ENCODE measurements at places on chromosomes 11 and 22.

GRCh38 chr11:96155627-96156378, 187.2 kb downstream of the MAML2 start:
- peak; percentile 31 for DNase-seq

DNA sequence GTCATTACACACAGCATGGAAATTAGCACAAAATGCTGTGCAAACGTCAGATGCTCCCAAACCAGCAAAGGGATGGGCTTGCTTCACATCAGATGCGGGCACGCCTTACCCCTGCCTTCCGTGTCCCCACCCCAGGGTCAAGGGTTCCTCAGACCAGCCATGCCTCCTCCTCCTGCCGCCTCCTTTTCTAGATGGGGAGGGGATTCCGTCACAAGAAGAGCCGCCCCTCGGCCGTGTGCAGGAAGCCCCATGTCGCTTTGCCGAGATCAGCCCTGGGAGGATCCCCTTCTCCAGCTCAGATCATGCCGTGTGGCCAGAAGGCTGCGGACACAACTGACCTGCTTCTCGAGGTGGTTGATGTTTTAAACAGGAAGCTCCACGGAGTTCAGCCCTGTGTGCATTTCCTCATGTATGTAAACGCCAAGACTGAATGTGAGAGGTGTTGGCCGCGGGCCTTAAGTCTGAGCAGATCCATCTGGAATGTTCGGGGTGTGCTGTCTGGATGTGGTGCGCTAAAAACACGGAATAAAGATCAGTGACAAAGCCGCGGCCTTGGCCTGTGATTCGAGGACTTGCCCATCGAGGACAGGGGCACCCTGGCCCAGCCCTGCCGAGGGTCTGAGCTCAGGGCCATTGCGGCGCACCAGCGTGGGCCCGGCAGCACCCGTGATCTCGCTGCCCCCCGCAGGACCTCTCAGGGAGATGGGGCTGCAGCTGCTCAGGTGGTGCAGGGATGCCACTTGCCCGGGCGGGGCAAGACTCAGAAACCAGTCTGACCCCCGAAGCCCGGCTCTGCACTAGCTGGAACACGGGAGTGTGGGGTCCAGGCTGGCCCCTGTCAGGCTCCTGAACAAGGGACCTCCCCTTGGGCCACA, 412.9 kb downstream of the TBC1D22A start:
- no peak for DNase-seq

DNA sequence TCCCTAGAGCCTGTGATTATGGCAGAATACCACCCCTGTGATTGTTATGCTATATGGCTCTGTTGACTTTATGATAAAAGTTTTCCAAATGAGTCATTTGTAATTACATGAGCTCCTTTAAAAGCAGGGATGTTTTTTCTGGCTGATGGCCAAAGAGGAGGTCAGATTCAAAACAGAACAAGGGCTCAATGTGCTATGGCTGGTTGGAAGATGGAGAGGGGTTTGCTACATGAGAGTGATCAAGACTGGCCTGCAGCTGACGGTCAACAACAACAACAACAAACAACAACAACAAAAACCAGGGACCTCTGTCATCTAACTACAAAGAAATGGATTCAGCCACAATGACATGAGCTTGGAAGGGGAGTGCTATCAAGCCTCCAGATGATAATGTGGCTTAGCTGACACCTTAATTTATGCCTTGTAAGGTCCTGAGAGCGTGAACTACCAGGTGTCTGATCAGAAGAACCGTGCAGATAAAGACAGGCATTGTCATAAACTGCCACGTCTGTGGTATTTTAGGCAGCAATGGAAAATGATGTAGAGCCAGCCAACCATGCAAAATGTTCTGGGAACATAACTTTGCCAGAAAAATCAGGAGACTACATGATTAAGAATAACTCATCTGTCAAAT, 47.2 kb downstream of the PIWIL3 start:
- no peak for DNase-seq

DNA sequence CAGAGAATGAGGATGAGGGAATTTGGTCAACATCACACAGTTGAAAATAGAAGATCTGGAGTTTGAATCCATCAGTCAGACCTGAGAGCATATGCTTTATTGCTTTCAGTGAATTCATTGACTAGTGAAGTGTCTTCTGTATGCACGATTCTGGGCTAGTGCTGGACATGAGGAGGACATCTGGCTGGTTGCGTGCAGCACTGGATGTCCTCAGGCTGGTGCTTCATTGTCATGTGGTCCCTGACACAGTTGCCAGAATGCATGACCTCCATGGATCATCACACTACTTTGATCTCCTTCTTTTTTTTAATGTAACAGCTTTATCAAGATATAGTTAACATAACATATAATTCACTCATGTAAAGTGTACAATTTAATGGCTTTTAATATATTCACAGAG, 44.5 kb upstream of the MMP7 start:
- no peak for DNase-seq

DNA sequence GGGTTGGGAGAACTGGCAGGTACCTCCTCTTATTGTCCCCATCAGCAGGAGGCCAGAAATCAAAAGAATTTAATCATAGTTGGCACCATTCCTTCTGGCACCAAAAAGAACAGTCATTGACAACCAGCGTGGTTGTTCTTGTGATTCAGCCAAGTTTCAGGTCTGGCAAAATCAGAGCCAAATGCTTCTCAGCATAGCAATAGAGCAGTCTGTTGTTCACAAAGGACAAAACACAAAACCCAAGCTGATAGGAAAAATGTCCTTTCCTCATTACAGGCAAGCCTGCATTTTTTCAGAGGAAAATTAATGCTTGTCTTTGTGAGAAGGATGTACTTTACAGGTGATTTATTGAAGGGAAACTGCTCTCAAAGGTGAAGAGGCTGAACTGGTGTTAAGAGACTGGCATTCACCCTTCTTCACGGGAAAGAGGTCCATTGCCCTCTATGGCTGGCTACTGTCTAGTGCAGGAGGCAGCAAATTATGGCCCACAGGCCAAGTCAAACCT, 241.8 kb upstream of the ARHGAP42 start:
- no peak for DNase-seq

- no peak for DNase-seq
These were observed 78.0 kb upstream of the CTSC start for GRCh38 chr11:88415495-88415894.

- DNase-seq = no peak
These were observed 922 bp upstream of the CSNK1E start for GRCh38 chr22:38317995-38318715.

DNA sequence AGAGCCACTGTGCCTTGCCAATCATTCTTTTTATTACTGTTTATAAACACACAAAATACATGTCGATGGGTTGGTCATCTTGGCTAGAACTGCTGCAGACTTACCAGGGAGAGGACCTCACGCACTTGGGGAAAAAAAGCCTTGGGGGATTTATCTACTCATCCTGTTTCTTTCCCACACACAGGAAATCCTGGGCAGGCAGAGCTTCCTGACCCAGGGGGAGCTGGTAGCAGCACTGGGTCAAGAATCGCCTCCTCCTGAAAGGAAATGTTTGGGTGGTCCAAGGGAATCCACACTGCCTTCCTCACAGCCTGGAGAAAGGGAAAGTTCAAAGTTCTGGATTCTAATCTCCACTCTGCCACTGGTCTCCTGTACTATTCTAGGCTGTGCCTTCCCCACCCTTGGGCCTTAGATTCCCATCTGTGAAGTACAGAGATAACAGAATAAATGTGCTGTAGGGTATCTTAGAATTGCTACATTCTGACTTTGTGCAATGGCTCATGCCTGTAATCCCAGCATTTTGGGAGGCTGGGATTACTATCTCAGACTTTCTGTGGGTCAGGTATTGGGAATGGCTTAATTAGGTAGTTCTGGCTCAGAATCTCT, 31.2 kb upstream of the SMTN start:
- DNase-seq = no peak

DNA sequence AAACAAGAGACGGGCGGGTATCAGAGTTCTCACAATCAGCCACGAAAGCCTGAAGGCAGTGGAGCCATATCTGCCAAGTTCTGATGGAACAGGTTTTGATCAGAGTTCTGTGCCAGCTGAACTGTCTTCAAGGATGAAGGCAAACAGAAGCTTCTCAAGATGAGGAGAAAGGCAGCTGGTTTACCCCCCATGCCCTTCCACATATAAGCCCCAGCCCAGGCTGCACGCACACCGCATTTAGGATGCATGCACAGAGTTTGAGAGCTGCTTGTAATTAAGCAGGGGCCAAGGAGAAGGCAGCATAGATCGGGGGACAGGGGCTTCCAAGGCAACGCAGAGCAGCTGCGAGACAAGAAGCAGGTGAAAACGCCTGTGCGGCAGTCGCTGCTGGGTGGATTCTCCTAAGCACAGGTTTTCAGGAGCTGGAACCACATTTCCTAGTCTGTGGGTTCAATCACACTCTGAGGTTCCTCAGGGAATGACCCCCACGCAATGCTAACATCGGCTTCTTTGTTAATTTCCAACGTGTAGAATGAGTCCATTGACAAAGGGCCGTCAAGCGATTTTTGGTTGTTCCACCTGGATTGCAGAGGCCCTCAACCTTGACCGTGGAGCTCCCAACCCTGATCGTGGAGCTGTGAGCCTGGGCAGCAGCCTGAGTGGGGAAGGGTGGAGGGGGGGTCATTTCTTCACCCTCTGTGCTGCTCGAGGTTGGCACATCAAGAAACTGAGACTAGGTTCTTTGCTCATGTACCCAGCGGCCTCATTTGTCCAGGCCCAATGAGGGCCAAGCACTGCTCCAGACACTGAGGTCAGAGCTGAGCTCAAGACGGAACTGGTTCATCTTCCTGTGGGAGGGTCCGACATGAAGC, 81.7 kb upstream of the SHISAL1 start:
- no peak for DNase-seq

- DNase-seq = no peak
These were observed 20.2 kb downstream of the MYBPC3 start for GRCh38 chr11:47332303-47332711.

GRCh38 chr22:48944433-48944750, 883.3 kb downstream of the BRD1 start:
- no peak for DNase-seq

DNA sequence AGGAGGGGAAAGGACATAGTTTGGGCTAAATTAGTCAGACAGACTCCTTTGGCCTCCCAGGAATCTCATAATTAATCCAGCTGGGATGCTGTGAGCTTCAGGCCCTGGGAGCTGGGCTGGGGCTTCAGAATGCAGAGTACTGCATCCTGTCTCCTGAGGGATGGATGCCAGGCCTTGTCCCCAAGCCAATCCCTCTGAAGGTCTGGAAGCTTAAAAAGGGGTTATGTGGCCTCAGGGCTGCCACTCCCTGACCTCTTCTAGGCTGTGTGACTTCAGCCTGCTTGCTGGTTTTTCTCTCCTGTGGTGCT, 6.9 kb upstream of the LRRC32 start:
- DNase-seq = no peak

DNA sequence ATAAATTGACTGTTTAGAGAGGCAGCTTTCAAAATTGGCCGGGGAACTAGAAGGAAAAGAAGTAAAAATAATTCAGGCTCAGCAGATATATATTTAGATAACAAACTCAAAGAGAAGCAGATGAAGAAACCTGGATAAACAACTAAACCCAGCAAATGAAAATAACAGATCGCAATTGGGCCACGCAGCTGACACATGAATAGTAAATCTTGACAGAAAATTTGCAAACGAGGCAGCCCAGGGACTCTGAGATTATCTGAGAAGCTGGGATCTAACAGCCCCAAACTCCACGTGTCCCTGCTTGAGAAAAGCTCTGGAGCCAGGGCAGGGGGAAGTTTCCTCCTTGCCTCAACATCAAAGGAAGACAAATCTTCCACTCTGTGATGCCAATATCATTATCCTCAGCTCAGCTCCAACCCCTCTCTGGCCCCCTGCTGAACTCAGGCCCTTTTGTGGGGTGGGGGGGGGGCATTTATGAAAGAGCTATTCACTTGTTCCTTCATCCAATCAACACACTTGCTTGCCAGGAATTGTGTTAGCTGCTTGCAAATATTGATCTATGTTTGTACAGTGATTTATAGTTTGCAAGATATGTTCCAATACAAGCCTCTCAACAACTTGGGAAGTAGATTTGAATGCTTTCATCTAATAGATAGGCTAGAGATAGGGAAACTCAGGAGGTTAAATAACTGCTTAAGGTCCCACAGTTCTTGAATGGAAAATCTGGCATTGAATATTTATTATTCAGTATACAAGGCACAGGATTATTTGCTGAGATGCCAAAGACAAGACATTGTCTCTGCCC, 72.5 kb upstream of the C11orf87 start:
- DNase-seq = no peak

GRCh38 chr11:8501836-8502235, 92.2 kb downstream of the STK33 start:
- no peak for DNase-seq

DNA sequence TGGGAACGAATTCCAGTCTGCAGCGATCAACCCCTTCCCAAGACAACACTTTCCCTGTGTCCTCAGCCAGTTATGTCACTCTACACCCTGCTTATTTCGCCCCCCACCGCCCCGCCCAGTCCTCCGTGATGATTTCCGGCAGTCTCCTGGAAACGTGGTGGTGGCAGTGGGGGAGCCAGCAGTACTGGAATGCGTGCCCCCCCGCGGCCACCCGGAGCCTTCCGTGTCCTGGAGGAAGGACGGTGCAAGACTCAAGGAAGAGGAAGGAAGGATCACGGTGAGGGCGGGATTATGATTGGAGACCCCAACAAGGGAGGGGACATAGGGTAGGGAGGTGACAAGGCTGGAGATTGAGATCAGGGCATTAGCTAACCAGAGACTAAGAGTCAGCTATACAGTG, 4.1 kb downstream of the ROBO3 start:
- DNase-seq = no peak

- no peak for DNase-seq
These were observed 19.7 kb downstream of the CTR9 start for GRCh38 chr11:10770626-10771254.

- no peak for DNase-seq
These were observed 25.5 kb downstream of the NNMT start for GRCh38 chr11:114321621-114322257.

DNA sequence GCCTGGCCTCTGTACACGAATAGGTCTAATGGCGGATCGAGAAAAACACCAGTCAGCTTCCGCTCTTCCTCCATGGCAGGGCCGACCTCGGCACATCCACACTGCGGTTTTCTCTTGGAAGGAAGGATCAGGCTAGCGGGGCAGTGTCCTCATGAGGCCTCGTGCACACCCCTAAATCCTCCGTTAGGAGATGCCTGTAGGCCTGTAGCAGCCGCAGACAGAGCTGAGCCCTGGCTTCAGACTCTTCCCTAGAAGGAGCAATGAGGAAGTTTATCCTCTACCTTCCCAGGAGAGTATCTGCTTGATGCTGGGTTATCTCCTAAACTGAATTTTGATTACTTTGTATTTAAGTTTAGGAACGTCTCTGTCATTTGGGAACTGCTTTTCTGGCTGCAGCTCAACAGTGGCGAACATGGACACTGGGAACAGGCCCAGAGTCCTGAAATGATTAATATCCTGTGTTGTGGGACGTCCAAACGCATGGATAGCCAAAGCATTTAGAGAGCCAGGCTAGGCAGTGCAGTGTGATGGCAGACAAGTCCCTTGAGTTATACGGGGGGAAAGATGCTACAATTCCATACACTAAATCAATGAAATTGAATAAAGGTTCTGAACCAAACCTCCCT, 16.5 kb upstream of the BMAL1 start:
- DNase-seq = no peak

- DNase-seq = no peak
These were observed 616 bp downstream of the OR10S1 start for GRCh38 chr11:123976770-123977560.

GRCh38 chr11:95764267-95764898, 25.2 kb downstream of the FAM76B start:
- DNase-seq = no peak

GRCh38 chr22:49954991-49955580, 5.5 kb upstream of the PIM3 start:
- DNase-seq = no peak

All from activated T-helper 1 cell treated with anti-CD3 and anti-CD28 coated beads, Interleukin-2, amount 50 U/mL, for 16 hours (primary cell).